ENCODE measurements at places on chromosomes 7 and 10.

DNA sequence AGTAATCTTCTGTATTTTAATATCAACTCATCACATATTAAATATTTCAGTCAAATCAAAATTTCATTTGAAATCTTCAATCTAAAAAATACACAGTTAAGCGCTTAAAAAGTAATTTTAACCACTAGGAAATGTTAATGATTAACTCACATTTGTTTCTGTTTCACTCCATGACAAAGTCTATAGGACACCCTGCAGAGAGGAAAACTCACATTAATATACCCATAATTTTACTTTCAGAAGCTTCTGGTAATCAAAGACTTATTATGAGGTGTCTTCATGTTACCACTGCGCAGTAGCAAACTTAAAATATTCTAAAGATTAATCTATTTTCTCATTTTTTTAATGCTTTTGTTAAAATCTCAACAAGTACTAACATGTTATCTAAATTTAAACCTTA is 41.0 kb upstream of the ZNF518A start:
- DNase-seq, result no peak

GRCh38 chr7:98223351-98223897 is 12.2 kb downstream of the BHLHA15 start:
- DNase-seq, result no peak

- DNase-seq, result no peak
These were observed 48.3 kb upstream of the CDC14C start for GRCh38 chr7:48876087-48876486.

- no peak for DNase-seq
These were observed 4.7 kb upstream of the MUC12 start for GRCh38 chr7:100964630-100965029.
